GM23338 (cell line): ENCODE measurements at places on chromosomes 7 and 10. TPM values are rescaled to one million over a fixed set of nuclear protein-coding genes. Genes with fewer than 3 reads are reported as not detected.

DNA sequence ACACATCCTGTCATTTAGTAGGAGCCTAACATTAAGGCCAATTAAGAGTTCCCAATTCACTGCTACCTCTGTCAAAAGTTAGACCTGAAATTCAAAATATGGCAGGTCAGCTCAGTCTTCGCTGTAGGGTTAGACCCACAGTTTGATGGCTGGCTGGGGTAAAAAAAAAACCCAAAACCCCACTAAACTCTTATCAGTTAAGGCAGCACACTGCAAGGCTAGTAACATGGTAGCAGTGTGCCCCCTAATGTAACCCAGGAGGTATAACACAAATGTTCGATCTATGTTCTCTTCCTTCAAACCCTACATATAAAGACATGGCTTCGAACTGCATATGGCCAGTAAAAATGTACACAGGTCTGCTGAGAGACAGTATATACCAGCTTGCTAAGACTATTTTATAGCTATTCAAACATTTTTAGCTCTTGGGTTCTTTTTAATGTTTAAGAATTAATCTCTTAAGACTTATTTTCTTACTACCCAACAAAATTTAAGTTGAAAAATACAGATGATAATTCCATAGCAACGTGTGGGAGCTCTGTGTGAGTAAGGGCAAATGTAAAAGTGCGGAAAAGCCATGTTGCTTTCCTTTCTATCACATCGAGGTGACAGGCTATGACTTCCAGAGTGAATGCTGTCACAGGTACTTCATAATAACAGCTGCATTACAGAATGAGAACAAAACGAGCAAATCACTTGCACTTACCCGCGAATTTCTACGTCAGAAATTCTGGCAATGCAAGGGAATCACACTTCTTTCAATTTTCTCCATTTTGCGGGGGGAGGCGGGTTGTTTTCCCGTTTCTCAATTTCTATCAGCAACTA, 168.4 kb upstream of the IMMP2L start:
- no peak overlapping the region for H3K4me3 ChIP-seq
- no peak overlapping the region for H3K27ac ChIP-seq
- no peaks in the 10 kb centered on the region for H3K27me3 ChIP-seq
- no peaks in the 10 kb centered on the region for H3K4me1 ChIP-seq
- peak; percentile 65 for DNase-seq

TRIP6 gene
- 106 and 112 TPM in 2 replicates for total RNA-seq

PIP gene
- total RNA-seq, result not detected in 2 replicates

- no peaks in the 10 kb centered on the region for H3K27me3 ChIP-seq
- no peak for DNase-seq
- no peak overlapping the region for H3K4me3 ChIP-seq
- peaks cover 5% of the 10 kb centered on the region; the same call in 1 of the 2 replicates for H3K4me1 ChIP-seq
- H3K36me3 ChIP-seq, result no peaks in the 10 kb centered on the region
- H3K27ac ChIP-seq, result no peak overlapping the region
Observed at GRCh38 chr10:31154996-31155395, 123.3 kb upstream of the ZNF438 start.

- no peaks in the 10 kb centered on the region for H3K27me3 ChIP-seq
- no peaks in the 10 kb centered on the region for H3K4me1 ChIP-seq
- H3K27ac ChIP-seq, result no peak overlapping the region
- DNase-seq, result no peak
Observed at GRCh38 chr7:141666071-141666470, 35.9 kb downstream of the DENND11 start.
